ENCODE measurements at places on chromosomes 12 and 14. TPM values are rescaled to one million over a fixed set of nuclear protein-coding genes. Genes with fewer than 3 reads are reported as not detected.
A peak's percentile ranks its signal among the peaks of the same experiment; 100 is the strongest.

DNA sequence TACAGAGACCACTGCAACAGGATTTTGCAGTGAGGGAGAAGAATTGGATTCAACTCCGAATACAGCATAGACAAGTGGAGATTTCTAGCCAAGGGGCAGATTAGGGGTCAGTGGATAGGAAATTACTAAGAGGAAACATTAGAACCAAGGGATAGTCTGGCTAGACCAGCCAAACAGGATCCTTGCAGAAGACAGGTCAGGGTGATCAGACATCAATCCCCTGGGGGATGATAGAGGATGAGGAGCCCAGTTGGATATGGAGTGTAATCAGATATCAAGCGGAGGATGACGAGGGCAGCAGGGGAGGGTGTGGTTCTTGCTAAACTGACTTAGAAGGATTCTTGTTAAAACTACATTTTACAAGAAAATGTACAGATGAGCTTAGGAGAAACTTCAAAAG is 424.4 kb downstream of the DAD1 start:
- no peaks in the 10 kb centered on the region for H3K4me1 ChIP-seq
- no peak for DNase-seq
- H3K36me3 ChIP-seq = no peaks in the 10 kb centered on the region
- no peaks in the 10 kb centered on the region for H3K27me3 ChIP-seq

- no peaks in the 10 kb centered on the region for H3K27me3 ChIP-seq
- H3K27ac ChIP-seq = no peak overlapping the region
- no peak overlapping the region for H3K4me3 ChIP-seq
Observed at GRCh38 chr12:82857911-82858533, 171.3 kb downstream of the TMTC2 start.

The SLC6A15 gene
- total RNA-seq = 123 TPM

GRCh38 chr12:60535363-60535762 is 939.5 kb downstream of the SLC16A7 start:
- no peaks in the 10 kb centered on the region for H3K36me3 ChIP-seq
- no peak for DNase-seq
- H3K4me3 ChIP-seq = no peak overlapping the region
- H3K4me1 ChIP-seq = peaks cover 6% of the 10 kb centered on the region

DNA sequence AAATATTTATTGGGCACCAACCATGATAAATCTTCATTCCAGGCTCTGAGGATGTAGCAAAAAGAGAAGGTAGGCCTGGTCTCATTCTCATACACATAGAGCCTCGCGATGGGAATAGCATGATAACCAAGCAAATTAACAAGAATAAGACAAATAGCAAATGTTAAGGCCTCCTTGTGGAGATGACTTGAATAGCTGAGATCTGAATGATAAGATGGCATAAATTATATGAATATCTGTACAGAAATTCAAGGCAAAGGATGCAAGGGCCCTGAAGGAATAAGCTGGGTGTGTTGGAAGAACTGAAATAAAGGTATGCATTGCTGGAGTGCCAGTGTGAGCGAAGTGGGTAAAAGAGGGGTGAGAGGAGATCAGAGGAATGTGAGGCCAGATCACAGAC is 114.8 kb downstream of the ALX1 start:
- no peaks in the 10 kb centered on the region for H3K27me3 ChIP-seq
- H3K4me3 ChIP-seq = no peak overlapping the region
- H3K4me1 ChIP-seq = no peaks in the 10 kb centered on the region
- H3K27ac ChIP-seq = no peak overlapping the region

- peaks cover 1% of the 10 kb centered on the region for H3K27me3 ChIP-seq
- peaks cover 11% of the 10 kb centered on the region for H3K4me1 ChIP-seq
Observed at GRCh38 chr14:58107041-58107440, 45.0 kb downstream of the ARMH4 start.

GRCh38 chr14:53501361-53502211 is 348.5 kb upstream of the DDHD1 start:
- DNase-seq = no peak
- H3K27ac ChIP-seq = no peak overlapping the region
- no peak overlapping the region for H3K4me3 ChIP-seq
- H3K4me1 ChIP-seq = no peaks in the 10 kb centered on the region
- no peaks in the 10 kb centered on the region for H3K27me3 ChIP-seq
- H3K36me3 ChIP-seq = no peaks in the 10 kb centered on the region

The OTOGL gene
- 0.83 TPM for total RNA-seq

The KCNH3 gene
- total RNA-seq = 5.9 TPM

- no peak overlapping the region for H3K4me3 ChIP-seq
- H3K4me1 ChIP-seq = peaks cover 9% of the 10 kb centered on the region
- peaks cover 5% of the 10 kb centered on the region for H3K27me3 ChIP-seq
- no peak overlapping the region for H3K27ac ChIP-seq
- DNase-seq = no peak
Observed at GRCh38 chr12:44819884-44820283, 56.2 kb downstream of the NELL2 start.

- H3K4me3 ChIP-seq = no peak overlapping the region
- H3K36me3 ChIP-seq = peaks cover 5% of the 10 kb centered on the region
- H3K4me1 ChIP-seq = peaks cover 6% of the 10 kb centered on the region
- H3K27me3 ChIP-seq = peaks cover 12% of the 10 kb centered on the region
- H3K27ac ChIP-seq = no peak overlapping the region
Observed at GRCh38 chr14:103135333-103136260, 12.3 kb downstream of the TNFAIP2 start.

The SLC8A3 gene
- 9.8 TPM for total RNA-seq

The OTUB2 gene
- total RNA-seq = 5.5 TPM

DNA sequence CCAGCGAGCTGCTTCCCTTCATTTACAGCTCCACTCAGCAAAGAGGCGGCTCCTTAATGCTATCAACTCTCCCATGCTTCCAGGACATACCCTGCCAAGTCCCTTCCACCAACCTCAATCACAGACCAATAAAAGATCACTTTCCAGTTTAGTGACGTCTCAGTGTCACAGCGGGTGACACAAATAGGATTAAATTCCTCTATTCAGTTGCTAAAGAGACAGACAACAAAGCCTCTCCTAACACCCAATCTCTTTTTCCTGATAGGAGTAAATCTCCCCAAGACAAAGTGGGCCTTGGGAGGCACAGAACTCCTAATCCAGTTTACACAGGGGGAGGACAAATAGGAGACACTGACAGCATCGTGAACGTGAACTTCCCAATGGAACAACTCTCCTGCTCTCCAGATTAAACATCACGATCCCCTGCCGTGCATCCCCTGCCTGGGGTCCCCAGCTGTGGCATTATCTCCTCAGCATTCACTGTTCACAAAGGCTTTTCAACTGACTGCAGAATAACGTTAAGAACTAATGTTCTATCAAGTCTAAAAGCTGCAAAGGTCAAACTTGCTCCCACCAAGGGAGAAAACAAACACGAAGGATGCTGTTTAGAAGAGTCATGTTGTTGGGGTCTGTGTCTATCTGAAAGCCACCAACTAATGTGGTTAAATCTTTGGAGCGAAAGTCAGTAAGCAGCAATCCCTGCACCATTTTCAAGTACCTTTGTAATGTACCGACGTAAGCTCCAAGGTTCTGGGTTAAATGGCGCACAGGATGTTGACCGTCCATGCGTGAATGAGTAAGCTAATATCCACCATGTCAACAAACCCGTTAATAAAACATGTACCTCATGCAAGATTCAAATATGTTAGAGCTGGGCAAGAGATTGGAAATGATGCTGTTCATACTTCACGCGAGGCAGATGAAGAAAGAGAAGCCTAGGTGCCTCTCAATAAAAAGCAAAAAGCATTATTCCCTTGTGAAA is 31.5 kb downstream of the TMEM132D start:
- H3K36me3 ChIP-seq = no peaks in the 10 kb centered on the region
- H3K4me1 ChIP-seq = peaks cover 7% of the 10 kb centered on the region
- H3K4me3 ChIP-seq = peak overlapping the region; percentile 30
- H3K27ac ChIP-seq = peak overlapping the region; percentile 12

The RILPL2 gene
- 0.10 TPM for total RNA-seq

The TEX22 gene
- total RNA-seq = 2.7 TPM

- DNase-seq = peak; percentile 43
- peaks cover 20% of the 10 kb centered on the region for H3K27me3 ChIP-seq
- H3K36me3 ChIP-seq = peaks cover 8% of the 10 kb centered on the region
Observed at GRCh38 chr12:4910502-4911315, 1.0 kb downstream of the KCNA1 start.

The ARMH4 gene
- total RNA-seq = 57.1 TPM

The GNG2 gene
- 245 TPM for total RNA-seq

The CIDEB gene
- 1.8 TPM for total RNA-seq
